Mesendoderm (in vitro differentiated cells): ENCODE measurements at places on chromosomes 1 and 21.

DNA sequence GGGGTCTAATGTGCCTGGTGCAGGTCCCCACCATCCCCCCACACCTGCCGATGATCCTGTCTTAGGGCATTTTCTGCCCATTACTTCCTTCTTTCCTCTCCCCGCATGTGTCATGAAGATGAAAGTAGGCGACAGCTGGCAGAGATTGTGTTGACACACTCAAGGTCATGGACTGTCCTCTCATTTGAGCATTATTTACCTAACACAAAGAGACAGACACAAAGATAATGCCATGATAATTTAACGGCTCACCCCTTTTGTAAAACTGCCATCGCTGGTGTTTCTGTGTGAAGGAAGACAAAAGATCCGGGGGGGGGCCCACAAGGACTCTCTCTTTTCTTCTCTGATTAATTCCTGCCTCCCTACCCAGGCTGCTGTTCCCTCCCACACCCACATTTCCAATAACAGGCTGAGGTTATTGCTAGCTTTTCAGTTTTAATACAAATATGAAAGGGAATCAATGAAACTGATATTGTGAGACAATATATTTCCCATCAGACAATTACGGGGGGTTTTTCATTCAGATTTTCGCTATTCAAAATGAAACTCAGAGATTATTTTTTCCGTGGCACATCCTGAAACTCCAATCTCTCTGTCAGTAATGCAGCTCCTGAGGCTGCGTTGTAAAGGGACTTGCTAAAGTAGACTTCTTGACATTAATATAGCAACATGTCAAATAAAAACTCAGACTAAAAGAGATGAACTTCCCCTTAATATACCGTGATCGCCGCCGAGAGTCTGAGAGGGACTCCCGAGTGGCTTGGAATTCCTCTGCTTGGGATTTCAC, 561.1 kb downstream of the NPHP4 start:
- DNase-seq: no peak

DNA sequence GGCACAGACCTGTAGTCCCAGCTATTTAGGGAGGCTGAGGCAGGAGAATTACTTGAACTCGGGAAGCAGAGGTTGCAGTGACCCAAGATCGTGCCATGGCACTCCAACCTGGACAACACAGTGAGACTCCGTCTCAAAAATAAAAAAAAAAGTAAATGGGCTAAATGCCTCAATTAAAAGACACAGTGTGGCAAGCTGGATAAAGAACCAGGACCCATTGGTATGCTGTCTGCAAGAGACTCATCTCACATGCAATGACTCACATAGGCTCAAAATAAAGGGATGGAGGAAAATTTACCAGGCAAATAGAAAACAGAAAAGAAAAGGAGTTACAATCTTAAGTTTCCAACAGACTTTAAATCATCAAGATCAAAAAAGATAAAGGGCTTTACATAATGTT, 40.3 kb downstream of the ACBD6 start:
- DNase-seq: no peak

DNA sequence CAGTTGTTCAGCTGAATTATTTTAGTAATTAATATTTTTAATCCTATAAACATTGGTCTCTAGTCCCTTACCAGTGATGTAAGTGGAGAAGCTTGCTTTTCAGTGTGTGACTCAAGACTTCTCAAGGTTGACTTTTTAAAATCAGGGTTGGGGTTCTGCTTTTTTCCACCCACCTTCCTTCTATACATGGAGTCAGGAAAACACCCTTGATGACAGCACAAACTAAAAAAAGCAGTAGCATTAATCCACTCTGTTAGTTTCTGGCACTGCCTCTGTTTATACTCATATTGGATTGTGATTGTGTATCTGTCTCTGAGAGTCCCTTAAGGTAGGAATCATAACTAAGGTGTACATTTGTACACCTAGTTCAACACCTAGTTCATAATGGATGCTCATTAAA, 8.3 kb upstream of the PLEKHO1 start:
- no peak for DNase-seq

DNA sequence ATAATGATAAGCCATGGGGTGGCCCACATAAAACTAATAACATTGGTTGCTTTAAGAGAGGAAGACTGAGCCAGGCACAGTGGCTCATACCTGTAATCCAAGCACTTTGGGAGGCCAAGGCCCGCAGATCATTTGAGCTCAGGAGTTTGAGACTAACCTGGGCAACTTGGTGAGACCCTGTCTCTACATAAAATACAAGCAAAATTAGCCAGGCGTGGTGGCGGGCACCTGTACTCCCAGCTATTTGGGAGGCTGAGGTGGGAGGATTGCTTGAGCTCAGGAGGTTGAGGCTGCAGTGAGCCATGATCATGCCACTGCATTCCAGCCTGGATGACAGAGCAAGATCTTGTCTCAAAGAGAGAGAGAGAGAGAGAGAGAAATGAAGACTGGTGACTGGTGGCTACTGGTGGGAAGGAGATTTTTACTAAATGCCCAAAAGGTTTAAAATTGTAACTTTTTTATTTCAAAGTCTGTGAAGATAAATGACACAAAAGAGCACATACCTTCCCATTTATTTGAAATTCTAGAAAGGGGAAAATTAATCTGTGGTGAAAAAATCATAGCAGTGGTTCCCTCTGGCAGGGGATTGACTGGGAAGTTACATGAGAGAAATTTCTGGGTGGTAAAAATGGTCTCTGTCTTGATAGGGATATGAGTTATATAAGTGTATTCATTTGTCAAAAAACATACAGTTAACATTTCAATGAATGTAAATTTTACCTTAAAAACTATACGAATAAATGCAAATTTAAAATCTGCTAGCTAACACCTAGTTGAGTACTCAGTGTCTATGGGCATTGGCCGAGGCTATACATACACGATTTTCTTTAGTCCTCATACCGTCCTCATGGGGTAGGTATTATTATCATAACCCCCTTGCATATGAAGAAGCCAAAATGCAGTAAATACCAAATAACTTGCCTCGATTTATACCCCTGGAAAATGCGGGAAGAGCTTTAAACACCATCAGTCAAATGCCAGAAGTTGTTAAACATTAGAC, 2.2 kb upstream of the NBPF1 start:
- DNase-seq: no peak

- no peak for DNase-seq
Observed at GRCh38 chr1:10257851-10258250, 47.5 kb downstream of the KIF1B start.

GRCh38 chr1:94281361-94282142, 44.2 kb upstream of the ARHGAP29 start:
- no peak for DNase-seq

DNA sequence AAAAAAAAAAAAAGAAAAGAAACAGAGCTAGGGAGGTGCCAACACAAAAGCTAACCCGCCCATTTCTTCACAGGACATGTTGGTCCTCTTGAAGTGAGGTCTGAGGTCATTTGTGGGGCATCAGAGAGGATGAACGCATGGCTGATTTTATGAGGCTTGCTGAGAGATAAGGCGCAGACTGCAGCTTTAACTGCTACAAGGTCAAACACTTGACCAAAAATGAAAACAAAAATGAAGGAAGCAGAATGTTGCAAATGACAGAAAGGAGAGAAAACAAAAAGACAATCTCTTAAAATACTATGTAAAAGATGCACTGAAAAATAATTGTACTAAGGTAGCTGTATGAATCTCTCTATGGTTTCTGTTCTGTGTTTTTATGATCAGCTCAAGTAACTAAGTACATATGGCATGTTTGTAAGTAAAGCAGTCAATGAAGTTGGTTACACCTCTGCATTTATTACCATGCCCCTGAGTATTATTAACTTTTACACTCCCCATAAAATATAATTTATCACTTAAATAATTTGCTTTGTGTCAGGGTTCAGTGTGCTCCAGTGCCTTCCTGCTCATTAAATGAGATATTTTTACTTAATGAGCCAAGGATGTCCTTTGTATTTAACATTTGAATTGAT, 249.1 kb upstream of the NR5A2 start:
- no peak for DNase-seq

DNA sequence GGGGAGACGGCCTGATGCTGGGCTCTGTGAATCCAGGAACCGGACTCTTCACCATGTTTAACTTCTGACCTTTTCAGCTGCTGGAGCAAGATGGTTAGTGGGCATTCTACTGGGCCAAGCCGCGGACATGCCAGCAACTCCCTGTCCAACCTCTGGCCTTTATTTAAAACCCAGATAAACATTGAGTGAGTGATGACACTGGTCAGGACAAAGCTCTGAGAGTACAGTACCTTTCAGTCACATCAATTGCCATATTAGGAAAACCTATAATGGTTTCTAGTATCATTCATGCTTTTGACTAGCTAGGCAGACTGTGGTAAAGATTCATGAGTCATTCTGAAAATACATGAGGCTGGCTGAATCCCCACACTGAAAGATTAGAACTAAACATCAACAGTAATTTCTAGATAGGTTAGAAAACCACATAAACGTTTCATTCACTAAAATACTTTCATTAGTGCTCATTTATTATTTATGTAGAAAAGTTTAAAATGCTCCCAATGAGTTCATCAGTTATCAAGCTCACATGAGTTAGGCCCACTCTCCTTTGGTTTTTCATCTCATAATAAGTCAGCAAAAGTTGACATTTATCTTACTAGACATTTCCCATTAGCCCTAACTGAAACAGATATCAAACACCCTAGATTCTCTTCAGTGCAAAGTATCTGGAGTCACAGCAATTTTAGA, 7.1 kb upstream of the ACTA1 start:
- no peak for DNase-seq

DNA sequence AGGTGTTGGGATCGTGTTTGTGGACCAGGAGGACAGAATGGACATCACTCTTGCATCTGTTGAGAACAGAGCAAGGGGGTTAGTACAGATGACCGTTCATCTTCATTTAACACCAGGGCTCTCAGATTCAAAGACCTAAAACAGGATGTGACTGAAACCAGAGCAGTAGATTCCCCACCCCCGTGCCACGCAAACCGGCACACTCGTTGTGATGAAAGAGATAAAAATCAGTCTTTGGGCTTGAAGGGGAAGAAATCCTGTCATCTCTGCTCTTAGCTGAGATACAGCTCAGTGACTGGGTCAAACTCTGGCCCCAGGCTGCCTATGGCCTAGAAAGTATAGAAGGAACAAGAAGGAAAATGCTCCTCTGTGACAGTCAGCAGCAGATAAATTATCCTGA, 146.2 kb upstream of the KRTAP19-8 start:
- peak; percentile 46 for DNase-seq

- DNase-seq: no peak
Observed at GRCh38 chr1:220516722-220517042, 11.3 kb upstream of the MARK1 start.
